ENCODE measurements at places on chromosomes 6 and 20.

GRCh38 chr6:144778773-144779492 is 493.8 kb downstream of the UTRN start:
- no peak for DNase-seq

- DNase-seq: no peak
These were observed 89.6 kb upstream of the BEND6 start for GRCh38 chr6:56865081-56865875.

DNA sequence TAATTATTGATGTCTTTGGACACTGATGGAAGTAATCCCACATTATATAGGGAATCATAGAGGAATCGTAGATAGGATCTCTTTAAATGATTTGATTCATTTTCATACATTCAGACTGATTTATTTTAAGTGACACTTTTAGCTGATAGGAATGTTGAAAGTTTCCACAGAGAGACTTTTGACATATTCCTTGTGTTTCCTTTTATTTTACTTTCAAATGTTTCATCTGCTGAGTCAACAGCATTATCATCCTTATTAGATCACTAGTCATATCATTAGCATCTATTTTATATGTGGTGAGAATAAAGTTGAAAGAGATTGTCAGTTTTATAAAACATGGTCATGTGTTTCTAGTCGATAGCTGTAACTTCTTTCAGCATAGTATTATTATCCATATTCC is 13.4 kb downstream of the DCBLD1 start:
- DNase-seq: no peak

DNA sequence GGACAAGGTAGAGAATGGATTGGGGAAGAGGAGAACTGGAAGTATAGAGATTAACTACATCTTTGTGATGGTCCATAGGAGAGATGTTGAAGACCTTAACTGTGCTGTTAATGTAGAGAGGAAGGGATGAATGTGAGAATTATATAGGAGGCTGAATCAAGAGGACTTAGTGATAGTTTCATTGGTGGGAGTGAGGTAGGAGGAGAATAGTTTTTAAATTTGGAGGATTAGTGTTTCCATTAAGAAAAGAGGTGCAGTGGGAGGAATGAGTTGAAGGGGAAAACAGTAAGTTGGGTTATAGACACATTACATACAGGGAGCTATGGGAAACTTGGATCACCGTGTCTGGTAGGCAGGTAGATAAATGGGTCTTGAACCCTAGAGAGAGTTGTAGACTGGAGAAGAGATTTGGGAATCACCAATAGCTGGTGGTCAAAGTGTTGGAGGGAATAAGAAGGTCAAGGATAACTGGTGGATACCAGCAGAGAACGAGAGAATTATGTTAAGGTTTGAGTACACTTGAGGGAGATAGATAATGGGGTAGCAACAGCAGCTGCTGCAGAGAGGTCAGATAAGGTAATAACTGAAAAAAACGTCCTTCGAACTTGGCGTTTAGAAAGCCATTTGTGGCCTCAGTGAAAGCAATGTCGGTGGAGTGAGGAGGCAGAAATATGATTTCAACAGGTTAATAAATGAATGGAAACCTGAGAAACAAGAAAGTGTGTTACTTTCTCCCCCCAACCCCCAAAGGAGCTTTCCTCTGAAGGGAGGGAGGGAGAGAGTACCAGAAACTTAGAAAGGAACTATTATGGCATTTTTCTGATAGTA is 3.1 kb downstream of the C6orf89 start:
- no peak for DNase-seq
